ENCODE measurements at places on chromosomes 6 and 20.

- no peak for DNase-seq
Measured at GRCh38 chr6:24974182-24975171, 38.7 kb upstream of the RIPOR2 start.

DNA sequence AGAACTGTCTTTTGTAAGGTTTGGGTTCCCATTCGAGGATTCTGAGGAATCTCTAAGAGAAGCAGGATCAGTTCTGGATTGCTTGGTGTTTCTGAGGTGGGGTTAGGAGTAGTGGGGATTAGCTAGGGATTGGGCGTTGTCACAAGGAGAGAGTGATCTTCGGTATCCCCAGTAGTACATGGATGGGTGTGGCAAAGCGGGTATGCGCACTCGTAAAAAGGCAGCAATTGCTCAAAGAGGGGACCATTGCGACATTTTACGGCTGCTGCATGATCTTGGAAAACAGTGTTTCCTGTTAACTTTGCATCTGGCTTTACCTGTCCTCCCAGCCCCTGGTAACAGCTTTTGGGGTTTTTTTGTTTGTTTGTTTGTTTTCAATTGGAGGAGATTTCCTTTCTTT, 9.7 kb upstream of the ZSCAN9 start:
- no peak for DNase-seq

- DNase-seq, result no peak
Measured at GRCh38 chr6:44078827-44079671, 48.2 kb downstream of the MRPL14 start.

DNA sequence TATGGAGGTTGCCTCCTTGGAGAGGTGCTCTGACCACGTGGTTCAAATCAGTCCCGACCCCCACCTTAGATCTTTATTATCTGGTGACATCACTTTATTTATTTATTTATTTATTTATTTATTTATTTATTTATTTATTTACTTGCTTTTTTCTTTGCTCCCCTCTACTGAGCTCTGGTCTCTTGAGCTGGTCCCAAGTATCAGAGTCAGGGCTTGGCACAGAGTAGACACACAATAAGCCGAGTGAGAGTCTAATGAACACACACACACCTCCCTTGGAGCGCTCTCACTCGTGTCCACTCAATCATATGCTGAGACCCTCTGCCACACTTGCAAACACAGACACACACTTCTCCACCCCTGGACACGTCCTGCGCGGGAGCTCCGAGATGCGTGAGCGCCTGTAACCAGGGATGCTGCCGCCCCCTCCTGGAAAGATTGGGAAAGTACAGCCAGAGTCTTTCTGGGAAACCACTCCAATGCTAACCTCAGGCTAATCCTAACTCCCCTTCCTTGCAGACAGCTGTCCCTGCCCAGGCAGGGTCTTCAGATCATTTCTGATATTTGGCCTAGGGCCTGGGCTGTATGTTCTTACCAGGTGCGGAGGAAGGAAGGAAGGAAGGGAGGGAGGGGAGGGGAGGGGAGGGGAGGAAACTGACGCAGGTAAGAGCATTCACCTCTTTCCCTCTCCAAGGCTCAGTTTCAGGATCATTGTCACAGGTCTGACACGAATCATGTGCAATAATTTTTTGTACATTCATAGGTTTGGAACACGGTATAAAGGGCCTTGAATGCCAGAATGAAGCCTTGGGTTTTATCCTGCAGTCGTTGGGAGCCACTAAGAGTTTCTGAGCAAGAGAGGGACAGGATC, 70.9 kb downstream of the STK35 start:
- no peak for DNase-seq

- DNase-seq, result no peak
Measured at GRCh38 chr20:23445596-23446217, 6.2 kb downstream of the CSTL1 start.

DNA sequence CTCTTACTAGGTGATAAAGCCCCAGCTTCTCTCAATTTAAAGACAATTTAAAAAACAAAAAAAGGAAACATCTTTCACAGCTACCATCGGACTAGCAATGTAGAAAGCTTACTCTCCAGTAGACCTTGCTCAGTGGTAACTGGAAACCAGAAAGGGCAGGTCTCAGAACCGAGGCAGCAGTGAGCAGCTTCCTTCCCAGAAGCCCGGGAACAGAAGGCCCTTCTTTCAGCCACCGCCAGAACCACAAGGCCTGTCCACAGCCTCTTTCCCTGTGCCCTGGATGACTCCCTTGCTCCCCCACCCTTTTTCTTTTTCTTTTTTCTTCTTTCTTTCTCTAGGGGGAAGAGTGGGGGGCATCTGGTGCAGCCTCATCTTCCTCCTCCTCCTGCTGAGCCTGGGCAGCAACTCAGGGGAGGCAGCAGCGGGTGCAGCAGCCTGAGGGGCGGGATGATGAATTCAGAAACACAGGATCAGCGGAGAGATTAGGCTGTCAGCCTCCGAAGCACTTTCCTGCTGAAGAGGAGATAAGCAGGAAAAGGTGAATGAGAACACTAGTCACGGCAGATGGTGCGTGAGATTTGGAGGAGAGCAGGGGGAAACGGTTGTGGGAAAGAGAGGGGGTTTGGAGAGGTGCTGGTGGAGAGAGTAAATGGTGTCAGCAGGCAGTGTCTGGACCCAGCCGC, 158.5 kb downstream of the ID4 start:
- DNase-seq, result no peak

DNA sequence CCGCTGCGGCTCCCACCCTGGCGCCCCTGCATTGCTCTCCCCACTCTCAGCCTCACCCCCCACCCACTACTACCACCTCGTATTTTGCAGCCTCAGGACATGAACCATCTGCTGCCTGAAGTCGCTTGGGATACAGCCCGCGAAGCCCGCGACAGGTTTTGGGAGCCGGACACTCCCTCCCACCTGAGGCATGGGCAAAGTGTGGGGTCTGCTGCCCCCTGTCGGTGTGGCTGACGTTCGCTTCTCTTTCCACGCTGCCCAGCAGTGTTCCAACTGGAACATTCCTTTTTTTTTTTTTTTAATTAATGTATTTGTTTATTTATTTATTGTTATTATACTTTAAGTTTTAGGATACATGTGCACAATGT, 15.3 kb upstream of the LPA start:
- DNase-seq, result peak; percentile 25

DNA sequence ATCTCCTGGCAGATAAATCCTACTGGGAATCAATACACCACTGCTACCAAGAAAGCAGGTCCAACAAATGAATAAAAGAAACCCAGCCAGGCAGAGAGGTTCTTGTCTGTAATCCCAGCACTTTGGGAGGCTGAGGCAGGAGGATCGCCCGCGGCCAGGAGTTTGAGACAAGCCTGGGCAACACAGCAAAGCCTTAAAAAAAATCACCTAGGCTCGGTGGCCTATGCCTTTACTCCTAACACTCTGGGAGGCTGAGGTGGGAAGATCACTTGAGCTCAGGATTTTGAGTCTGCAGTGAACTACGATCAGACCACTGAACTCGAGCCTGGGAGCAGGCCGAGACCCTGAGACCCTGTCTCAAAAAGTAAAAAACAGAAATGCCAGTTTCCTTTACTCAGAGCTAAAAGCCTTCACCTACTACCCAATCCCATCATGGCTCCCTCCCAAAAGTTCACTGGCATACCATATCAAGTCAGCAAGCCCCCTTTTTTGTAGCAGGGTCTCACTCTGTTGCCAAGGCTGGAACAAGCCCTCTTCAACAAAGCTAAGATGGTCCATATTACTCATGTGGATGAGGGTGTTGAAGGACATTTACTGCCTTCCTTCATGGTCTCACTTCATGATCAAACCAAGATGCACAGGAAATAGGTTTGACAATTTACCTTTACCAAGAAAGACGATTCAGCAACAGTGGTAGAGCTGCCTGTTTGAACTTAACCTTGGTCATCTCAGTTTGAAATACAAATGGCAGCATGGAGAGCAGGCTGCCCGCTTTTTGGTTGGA, 5.3 kb downstream of the SNX5 start:
- DNase-seq, result no peak

- DNase-seq, result no peak
Measured at GRCh38 chr20:58901488-58902402, 49.2 kb downstream of the GNAS start.

GRCh38 chr6:162372106-162372505, 355.5 kb downstream of the PRKN start:
- no peak for DNase-seq

DNA sequence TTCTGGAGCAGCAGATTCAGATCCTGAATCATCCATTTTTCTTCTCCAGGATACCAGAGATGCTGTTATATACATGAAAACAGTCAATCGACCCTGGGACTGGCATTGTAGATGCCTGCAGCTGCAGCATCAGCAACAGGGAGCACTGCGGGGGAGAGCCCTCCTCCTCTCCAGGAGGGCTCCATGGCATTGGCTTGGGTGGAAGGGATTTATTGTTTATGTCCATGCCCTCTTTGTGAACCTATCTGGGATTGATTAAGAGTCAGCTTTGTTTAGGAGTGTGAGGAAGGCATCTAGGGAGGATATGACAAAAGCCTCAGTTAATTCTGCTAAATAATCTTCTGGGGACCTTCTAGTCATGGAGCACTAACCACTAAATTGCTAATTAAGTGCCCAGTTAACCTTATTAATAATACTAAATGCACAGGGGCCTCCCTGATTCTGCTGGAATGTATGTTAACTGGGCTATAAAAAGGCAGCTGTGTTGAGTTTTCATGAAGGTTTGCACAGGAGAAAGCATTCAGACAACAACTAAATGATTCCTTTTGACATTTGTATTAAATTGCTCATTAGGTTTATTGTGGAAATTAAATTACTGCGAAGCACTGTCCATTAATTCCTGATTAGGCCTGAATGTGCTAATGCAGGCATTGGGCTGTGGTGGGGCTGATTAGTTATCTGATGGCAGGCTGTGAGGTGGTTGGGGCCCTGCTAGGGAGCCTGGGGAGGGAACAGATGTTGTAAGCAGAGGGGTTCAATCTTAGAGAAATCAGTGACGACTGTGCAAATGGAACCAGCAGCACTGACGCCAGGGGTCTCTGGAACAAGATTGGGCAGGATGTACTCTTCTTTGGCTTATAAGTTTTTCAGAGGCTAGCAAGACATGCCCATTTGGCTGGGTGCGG, 57.6 kb downstream of the IMPG1 start:
- no peak for DNase-seq

- DNase-seq, result no peak
Measured at GRCh38 chr20:49326026-49326425, 48.2 kb upstream of the ZNFX1 start.

DNA sequence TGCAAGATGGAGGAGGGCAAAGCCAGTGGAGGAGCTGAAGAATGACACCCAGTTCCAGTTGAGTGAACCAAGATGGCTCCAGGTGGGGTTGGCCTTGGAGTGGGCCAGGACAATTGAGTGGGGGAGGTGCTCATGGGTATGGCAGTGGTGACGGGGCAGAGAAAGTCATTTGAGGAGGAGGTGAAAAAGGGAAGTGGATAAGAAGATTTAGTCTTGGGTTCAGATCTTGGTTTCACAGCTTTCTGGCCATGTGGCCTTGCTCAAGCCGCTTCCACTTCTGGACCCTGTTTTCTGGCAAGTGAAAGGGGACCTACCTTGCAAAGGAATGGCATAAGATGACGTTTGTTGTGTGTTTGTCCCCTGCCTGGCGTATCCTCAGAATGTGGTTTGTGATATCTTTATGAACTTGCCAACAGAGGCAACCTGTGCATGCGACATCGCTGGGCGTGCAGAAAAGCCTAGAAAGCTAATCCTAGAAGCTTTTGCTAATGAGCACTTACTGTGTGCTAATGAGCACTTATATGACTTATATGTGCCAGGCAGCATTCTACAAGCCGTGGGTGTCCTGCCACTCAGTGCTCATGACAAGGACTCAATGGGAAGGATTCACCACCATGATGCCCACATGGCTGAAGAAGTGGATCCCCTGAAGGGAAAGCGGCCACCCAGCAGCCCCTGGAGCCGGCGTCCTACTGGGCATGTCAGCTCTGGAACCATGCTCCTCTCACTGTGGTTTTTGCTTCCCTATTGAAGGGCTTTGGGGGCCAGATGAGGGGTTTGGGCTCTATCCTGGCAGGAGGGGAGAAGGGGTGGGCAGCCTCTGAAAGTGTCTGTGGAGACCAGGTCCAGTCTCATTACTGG, 23.6 kb upstream of the STX16 start:
- DNase-seq, result no peak

GRCh38 chr20:33391722-33392415, 9.4 kb downstream of the CDK5RAP1 start:
- no peak for DNase-seq

DNA sequence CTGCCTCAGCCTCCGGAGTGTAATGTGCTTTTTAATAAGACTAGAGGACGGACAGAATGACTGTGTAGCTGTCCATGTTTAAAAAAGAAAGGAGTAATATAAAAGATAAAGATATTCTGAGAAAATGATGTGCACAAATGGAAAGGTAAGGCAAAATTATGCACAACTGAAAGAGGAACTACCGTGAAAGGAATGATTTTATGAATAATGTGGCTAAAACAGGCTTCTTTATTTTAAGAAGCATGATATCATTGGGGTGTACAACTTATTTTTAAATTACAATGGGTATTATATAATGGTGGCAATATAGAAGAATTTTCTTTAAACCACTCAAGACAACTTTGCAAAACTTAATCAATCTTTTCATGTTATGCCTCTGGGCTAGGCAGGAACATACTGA, 78.1 kb downstream of the FIG4 start:
- DNase-seq, result no peak

GRCh38 chr6:69007781-69008180, 372.7 kb downstream of the ADGRB3 start:
- no peak for DNase-seq

DNA sequence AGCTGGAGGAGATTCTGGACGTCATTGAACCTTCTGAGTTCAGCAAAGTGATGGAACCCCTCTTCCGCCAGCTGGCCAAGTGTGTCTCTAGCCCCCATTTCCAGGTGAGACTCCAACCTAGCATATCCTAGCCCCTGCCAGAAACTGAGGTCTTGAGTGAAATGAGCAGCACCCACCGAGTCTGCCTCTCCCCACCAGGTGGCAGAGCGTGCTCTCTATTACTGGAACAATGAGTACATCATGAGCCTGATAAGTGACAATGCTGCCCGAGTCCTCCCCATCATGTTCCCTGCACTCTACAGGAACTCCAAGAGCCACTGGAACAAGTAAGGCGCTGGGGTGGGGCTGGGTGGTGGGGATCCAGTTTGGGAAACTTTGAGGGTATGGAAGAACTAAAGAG, 4.6 kb downstream of the MEA1 start:
- DNase-seq, result no peak

GRCh38 chr6:72639920-72640614, 18.2 kb downstream of the KCNQ5 start:
- DNase-seq, result no peak

GRCh38 chr20:38217791-38218565, 42.6 kb downstream of the KIAA1755 start:
- DNase-seq, result no peak

DNA sequence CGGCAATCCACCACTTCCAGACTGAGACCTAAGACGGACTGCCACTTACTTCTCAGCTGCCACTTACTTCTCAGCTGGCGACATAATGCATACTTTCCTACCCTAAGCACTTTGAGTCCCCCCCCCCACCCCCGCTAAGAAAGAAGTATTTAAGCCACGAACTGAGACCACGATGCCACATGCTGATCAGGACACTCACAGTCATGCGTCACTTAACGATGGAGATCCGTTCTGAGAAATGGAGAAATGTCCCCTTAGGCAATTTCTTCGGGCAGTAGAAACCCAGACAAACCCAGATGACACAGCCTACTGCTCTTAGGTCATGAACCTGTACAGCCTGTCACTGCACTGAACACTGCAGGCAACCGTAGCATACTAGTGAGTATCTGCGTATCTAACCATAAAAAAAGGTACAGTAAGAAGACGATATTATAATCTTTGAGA, 690 bp downstream of the IFNGR1 start:
- DNase-seq, result no peak

Measured in iPS DF 19.7 (cell line).